ENCODE measurements at places on chromosomes 6 and 20.

- DNase-seq, result no peak
These were observed 593.4 kb downstream of the UTRN start for GRCh38 chr6:144878577-144878976.

DNA sequence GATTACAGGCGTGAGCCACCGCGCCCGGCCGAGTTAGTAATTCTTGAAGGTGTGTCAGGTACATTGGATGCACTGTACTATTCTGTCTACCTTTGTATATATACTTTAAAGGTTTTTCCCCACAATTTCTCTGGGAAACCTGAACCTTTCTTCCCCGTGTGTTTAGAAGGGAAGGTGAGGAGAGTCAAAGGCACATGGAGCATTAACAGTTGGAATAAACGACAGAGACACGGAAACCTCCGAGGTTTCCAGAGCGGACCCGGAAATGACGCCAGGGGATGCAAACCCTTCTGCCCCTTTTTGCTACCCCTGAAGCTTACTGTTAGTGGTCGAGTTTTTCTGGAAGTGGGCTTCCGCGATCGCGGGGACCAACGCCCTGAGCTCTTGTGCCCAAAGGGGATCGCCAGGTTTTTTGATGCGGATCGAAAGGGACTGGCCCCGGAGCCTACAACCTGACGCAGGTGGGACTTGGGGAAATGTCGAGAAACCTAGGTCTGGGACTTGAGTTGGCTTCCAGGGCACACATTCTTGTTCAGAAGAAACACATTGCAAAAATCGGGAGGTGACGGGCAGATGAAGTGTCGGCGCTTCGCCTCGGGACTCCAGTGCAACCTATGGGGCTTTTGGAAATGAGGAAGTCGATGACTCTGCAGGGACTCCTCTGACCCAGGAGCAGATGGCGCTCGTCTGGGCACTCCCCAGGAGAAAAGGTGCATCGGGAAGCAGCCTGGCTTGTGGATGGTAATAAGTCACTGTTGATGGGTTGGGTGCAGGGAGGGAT is 218.2 kb downstream of the OR2B2 start:
- no peak for DNase-seq

DNA sequence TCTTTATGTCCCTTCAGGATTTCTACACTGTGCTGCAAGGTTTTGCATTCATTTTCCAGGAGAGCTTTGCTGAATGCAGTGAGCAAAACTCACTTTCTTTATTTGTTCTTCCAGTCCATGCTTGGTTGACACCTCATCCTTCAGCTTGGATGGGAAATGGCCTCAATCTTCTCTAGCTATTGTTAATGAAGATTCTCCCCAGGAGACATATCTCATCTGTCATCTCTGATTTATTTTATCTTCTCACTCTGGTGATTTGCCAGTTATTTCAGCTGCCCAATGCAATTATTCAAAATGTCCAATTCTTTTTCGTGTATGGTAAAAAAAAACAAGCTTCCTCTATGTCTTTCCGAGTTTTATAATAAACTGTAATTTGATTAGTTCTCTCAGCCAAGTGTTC is 77.9 kb upstream of the PAK5 start:
- DNase-seq, result no peak

DNA sequence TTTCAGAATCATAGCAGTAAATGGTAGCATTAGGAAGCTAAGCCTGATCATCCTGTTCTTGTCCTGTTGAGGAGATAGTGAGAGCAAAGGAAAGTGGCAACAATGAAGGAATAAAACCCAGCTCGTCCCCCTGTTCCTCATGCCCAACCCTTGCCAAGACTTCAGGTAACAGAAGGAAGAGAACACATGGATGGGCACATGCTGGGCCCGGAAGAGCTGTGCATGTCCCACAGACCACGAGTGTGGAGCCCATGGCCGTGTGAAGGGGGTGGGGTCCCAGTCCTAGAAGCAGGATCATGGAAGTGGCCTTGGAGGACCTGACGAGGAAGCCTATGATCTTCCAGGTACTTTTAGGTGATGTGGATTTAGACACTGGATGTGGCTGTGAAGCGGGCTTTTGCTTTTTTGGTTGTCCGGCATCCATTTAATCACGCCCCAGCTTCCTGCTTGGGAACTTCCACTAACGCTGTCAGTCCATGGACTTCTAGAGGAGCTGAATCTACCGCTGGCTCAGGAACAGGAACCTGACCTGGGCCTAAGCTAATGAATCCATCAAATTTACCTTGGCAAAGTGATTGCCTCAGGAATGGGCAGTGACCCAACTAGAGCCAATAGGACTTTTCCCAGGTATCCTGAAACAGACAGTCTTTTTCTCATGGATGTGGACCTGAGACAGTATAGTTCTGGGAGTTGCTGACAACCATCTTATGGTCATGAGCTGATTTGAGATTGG is 79.3 kb upstream of the ARMC2 start:
- no peak for DNase-seq

- no peak for DNase-seq
These were observed 1.3 kb downstream of the C20orf203 start for GRCh38 chr20:32672394-32672981.

DNA sequence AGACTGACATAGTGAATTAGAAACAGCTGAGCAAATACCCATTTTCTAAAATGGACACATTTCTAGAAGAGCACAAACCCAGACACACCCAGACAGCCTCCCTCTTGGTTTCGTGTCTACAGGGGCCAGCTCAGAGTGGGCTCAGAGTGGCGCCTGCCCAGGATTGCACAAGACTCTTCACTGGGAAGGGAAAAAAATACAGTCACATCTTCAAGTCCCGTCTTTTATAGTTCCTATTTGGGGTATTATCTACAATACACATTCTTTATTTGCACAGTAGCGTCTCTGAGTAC is 246.1 kb upstream of the AFDN start:
- no peak for DNase-seq

DNA sequence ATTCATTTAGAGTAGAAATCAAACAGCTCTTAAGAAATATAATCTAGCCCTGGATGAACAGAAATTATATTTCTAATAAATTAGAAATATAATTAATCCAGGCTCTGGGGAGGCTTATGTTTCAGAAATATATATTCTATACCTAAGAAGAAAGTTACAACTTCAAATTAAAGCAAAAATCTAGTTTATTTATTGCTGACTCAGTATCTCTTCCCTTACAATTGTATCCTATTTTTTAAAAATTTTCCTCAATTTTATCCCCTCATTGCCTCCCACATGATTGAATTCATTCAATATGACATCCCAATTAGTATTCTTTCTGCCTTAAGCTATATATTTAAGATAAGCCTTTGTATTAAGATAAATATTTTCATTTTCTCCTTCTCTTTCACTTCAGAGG is 71.4 kb downstream of the HS3ST5 start:
- no peak for DNase-seq

GRCh38 chr6:150453357-150453756 is 84.5 kb downstream of the IYD start:
- no peak for DNase-seq

- no peak for DNase-seq
These were observed 891.4 kb downstream of the TFAP2A start for GRCh38 chr6:9523462-9523861.

DNA sequence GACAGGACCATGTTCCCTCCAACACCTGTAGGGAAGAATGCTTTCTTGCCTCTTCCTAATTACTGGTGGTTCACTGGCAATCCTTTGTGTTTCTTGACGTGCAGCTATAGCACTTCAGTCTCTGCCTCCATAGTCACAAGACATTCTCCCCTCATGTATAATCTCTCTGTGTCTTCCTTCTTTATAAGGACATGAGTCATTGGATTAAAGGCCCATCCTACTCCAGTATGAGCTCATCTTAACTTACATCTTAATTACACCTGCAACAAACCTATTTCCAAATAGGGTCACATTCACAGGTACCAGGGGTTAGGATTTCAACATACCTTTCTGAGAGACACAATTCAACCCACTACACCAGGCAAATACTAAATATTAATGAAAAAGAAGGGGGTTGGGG is 213.6 kb downstream of the RNGTT start:
- no peak for DNase-seq

- DNase-seq, result no peak
These were observed 193.1 kb downstream of the NRN1 start for GRCh38 chr6:5813625-5814027.

GRCh38 chr6:3163248-3163594 is 5.9 kb upstream of the TUBB2A start:
- DNase-seq, result no peak

DNA sequence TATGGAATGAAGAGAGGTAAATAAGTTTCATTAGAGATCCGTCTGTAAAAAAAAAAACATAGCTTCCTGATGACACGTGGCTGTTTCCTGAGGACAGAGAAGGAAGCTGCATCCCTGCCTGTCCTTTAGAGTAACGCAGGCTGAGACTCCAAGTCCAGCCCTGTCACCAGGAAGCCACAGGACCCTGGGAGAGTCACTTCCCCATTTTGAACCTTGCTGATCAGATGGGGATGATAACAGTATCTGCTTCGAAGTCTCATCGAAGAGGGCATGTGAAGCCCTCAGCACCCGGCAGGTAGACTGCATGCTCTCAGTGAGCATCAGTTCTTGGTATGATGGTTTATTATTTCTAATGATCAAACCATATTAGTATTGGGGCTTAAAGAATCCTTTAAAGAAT is 139.1 kb upstream of the KCNG1 start:
- DNase-seq, result no peak

DNA sequence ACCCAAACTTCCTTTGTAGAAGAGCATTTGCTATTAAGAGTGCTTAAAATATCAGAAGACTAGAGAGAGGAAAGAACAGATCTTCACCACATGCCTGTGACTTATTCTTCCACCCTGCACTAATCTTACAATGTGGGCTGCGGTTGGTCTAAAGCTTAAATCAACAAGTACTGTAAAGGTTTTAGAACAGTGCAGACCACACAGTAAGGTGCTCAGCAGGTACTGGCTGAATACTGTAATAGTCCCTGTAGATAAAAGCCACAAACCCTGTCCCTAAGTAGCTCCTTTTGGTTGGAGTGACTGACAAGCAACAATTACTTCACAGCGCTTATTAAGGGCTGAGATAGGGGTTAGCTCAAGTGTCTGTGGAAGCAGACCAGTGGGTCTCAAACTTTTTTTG is 972 bp upstream of the PHF3 start:
- no peak for DNase-seq

- DNase-seq, result no peak
These were observed 7.9 kb downstream of the PTK6 start for GRCh38 chr20:63529180-63529860.

DNA sequence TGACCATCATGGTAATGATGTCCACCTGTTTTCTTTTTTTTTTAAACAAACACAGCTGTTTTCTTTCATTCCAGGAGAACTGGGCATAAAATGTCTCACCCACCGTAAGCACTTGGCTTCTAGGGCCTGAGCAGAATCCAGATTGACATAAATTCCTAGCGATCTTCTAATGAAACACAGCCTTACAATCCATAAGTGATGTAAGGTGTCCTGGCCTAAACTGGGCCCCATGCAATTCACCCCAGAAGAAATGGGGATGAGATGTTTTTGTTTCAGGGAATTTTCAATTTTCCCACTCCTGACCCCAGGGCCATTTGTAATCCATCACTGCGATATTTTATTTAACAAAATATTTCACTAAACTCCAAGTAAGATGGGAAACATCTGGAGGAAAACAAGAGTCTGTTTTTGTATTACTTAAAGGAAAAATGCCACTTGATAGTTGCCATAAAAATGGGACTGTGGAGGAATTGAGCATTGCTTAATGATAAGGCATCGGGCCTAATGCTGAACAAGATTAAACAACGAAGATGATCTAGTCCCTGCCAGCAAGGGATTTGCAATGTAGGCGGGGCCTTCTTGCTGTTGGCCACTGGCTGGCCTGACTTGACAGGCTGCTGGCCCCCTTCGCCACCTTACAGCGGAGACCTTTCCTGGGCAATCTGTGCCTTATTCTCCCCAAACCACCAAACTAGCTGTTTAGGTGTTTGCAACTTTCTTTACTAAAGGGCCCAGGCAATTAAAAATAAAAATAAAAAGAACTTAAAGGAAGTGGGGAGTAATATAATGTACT is 183.7 kb downstream of the CD109 start:
- DNase-seq, result no peak

- DNase-seq, result no peak
These were observed 15.0 kb downstream of the TRAPPC3L start for GRCh38 chr6:116530436-116530835.

GRCh38 chr6:140774080-140774505 is 1358.6 kb upstream of the GJE1 start:
- DNase-seq, result no peak

DNA sequence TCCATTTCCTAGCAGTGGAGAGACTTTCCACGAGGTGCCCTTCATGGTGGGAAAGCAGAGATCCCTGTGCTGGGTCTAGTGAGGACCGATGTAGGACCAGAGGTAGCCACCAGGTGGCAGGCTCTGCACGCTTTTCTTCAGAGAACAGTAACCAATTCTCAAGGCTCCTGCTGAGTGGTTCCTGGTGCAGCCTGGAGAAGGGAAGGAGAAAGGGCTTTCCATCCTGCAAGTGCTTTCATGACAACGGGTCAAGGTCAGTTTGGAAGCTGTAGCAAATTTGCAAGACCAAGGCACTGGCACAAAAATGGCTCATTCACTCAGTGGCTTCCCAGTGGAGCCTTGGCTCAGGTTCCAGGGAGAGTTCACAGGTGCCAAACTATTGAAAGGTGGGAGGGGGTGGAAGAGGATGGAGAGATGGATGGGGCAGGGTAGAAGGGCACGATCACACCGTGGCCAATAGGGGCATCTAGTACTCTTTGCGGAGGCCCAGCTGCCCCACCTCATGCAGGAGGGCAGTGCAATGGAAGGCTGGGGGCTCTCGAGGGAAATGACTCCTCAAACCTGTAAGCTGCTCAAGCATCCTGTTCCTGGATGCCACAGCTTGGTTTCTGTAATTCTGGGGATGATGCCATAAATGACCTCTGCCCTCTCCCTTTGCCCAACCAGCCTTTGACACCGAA is 25.5 kb upstream of the KCNK16 start:
- DNase-seq, result no peak

GRCh38 chr20:9068841-9069663 is at the start of gene PLCB4:
Gene PLCB4 (plus strand): TSS chr20:9069087. CDS start chr20:9307815, 238,728 bp downstream.
- DNase-seq, result no peak

All from esophagus squamous epithelium (tissue), 5 donors.